Activated T-cell treated with anti-CD3 and anti-CD28 coated beads for 1 hour (primary cell): ENCODE measurements at places on chromosomes 3 and 15.

DNA sequence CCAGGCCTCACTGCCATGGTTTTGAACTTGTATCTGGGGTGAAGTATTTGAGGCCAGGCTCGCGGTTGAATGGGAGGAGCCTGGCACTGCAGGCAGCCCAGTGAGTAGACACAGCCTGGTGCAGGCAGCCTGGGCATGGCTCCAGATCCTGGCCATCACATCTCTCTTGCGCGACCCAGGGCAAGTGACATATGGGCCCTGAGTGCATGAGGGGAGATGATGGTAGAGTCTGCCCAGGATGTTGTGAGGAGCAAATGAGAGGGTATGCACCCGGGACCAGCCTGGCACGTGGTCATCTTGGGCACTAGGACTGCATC lies 103.5 kb downstream of the TBC1D2B start:
- no peak for DNase-seq

GRCh38 chr3:147341727-147342126 lies 64.6 kb downstream of the ZIC4 start:
- DNase-seq = no peak

GRCh38 chr15:68782589-68783161 lies 38.0 kb downstream of the ANP32A start:
- DNase-seq = no peak

- DNase-seq = no peak
These were observed 59.2 kb downstream of the UACA start for GRCh38 chr15:70704166-70704565.

DNA sequence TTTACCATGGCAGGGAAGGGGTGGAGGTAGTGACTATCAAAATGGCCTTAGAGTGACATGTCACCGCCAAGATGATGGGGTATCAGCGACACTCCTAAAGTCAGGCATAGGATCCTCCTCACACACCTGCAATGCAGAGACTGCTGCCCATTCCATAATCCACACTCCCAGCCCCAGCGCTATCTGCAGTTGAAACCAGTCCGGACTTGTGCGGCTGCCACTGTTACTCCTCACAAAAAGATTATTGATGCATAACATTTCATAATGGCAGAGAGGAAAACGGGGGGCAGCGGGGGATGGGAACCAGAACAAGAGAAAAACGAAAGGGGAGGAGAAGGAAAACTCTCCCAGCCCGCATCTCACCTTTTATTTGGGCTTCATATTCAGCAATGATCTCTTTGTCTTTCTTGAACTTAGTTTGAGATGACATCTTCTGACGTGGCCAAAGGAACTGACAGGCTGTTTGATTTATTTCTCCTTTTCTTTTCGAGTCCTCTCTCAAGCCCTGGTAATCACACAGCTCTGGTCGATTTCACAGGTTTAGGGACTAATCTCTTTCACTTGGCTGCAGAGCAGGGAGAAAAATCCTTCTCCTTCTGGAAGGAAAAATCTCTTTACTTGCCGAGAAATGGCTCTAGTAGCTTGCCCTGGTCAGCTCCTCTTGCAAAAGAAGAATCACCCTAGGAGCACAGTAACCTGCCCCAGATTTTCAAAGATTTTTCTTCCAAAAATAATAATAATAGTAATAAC lies 749 bp downstream of the SRGAP3 start:
- DNase-seq = no peak

DNA sequence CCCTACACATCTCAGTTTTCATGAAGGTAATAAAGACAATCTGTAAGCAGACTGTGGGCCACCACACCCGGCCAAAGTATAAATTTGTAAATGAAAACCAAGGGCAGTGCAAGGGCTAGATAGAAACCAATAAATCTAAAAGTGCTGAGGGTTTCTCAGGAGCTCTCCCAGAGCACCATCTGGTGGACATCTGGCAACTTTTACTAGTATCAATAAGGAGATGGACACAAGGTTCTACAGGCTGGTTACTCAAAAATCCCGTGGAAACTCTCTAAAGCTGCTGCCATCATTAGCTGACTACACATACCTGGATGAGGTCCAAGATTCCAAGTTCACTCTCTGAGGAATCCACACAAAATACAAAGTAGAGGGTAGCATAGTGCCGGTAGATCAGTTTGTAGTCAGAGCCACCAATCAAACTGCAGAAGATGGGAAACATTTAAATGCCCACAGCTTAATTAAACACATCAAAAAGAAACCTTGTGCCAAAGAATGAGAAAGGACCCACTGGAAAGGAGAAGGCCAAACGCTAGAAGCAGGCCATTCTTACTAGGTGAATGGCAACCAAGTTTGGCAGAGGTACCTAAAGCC lies 5.5 kb downstream of the AP3S2 start:
- no peak for DNase-seq

- no peak for DNase-seq
These were observed 619.0 kb downstream of the TBL1XR1 start for GRCh38 chr3:176578316-176578715.

DNA sequence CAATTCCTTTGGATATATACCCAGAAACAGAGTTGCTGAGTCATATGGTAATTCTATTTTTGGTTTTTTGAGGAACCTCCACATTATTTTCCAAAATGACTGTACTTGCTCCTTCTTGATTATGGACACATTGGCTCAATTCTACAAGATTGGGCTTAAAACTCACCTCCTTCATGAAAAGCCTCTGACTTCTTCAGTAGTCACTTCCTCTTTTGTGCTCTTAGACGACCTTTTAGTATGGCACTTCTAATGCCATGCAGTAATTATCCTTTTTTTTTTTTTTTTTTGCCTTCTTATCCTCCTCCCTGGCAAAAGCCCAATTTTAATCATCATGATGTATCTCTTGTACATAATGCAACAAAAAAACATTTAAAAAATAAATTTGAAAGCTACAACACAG lies 33.0 kb upstream of the ABHD17C start:
- DNase-seq = no peak

- DNase-seq = no peak
These were observed 43.1 kb upstream of the SACM1L start for GRCh38 chr3:45646051-45646585.

DNA sequence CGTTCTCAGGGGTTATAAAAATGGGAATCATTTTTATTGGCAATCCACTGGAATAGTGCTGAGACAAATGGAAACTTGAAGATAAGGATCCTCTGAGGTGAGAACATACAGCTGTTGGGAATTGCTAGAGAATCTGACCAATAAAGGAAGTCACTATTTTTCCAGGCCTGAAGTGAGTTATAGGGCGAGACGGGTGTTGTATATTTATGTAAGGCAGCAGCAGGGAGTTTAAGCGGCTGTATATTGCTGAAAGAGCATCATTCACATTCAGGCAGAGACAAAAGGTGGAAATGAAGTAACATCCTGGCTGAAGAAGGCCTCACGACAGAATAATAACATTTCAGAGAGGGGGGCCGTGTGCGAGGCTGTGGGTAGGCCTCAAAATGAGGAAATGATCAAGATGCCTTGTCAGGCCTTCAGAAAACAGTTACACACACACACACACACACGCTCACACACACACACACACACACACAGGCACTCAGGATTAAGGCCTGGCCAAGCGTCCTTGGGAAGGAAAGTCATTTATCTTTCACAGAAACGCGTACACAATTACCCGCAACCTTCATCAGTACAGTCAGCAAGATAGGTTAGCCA lies 964.9 kb upstream of the NR2F2 start:
- no peak for DNase-seq

- DNase-seq = no peak
These were observed 47.3 kb upstream of the CCDC80 start for GRCh38 chr3:112688085-112688769.

DNA sequence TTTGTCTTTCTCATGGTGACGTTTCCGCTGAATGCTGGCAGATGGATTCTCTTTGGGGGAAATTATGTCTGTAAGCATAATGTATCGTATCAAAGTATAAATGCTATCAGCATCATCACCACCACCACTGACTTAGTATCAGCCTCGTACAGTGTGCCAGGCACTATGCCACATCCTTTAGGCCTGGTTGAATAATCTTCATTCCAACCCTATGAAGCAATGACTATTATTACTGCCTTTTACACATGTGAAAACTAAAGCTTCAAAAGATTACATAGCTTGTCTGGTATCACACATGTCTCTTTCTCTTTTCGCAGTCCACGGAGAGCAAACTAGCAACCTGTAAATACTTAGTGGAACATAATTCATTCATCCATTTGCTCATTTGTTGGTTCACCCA lies 166.7 kb upstream of the PRICKLE2 start:
- no peak for DNase-seq

- DNase-seq = no peak
These were observed 54.6 kb upstream of the C3orf49 start for GRCh38 chr3:63764511-63764910.

DNA sequence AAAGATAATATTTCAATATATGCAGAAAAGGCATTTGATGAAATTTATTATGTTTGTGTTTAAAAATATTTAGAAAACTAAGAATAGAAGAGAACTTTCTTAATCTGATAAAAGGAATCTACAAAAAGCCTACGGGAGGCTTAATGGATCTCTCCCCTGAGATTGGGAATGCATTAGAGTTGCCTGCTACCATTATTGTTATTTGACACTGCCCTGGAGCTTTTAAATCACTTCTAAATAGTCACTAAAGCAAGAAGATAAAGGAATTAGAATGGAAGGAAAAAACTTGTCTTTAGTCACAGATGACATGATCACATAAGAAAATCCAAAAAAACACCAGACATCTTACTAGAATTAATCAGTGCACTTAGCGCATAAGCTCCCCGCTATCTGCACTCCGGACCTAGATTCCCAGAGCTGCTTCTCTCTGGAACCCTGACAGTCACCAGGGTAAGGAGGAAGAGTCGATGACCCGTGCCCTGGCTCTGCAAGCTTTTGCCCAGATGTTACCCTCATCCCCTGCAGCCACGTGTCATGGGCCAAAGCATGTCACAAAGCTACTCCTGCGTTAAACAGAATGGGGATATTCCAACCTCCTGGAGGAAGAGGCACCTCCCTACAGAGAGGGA lies 97.1 kb downstream of the MINAR1 start:
- no peak for DNase-seq

DNA sequence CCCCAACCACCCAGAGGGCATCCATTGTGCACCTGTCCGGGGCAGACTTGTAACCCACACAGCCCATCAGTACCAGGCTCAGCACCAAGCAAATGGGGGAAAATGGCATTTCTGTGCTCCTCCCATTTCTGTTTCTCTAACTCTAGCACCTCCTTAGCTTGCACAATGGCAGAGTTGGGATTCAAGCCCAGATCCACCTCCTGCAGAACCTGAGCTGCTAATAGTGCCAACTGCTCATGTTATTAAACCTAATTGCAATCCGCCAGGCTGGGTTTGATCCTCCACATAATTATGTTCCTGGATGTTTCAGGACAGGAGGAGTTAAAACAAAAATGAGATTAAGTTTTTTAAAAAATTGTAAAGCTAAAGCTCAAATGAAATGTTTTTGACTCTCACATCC lies 235.0 kb downstream of the OCA2 start:
- DNase-seq = no peak

DNA sequence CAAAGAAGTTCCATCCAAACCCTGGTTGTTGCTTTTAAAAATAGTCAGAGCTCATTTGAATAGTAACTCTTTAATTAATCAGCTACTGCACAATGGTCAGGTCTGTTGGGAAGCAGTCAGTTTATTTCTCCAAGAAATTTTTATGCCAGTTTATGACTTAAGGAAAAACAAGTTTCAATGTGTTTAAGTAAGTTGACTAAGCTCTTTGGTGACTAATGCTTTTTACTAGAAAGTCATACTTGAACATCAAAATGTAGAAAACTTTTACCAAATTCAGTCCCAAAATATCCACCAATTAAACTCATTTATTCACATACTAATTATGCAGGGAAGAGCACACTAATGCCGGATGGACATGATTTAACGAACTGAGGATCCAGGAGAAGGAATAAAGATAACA lies 22.1 kb downstream of the PRICKLE2 start:
- no peak for DNase-seq

DNA sequence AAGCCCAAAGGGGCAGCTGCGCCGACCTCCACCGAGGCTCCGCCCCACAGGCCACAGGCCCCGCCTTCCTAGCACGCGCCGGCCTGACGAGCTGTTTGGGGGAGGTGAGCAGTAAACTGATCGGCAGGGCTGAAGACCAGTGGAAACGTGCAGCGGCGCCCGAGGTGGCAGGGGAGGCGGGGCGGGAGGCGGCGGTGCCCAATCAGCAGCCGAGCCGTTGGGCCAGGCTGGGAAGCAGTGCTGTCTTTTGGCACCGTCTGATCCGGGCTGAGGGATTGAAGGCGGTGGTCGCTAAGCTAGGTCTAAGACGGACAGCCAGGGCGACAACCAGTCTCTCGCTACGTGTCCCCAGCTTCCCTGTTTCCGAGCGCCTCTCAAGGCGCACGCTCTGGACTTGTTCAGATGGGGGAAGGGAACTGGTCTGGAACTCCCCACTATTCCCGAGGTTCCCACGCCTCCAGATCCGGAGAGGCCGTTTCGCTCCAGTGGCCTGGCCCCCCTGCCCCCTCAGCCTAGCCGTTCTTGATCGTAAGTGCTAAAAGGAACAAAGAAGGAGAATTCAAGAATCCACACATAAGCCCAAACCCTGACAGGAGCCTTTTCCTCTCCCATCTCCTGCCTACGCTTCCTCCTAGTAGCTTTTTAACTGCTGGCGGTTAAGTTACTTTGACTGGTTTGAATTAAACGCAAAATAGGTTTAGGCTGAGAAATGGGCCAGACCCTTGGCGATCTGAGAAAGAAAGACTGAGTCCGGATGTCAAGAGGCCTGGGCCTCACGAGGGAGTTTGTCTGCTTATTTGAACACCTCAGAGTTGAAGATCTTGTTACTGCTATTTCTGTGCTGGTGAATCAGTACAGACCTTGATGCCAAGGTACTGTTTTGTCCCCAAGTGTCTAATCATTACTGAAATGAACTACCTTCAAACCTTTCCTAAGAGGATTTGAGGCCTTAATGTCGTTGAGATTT lies at the start of gene FMN1:
Gene FMN1 (minus strand): TSS at position 11 of the 967 bp plus-strand sequence. CDS start 39,800 bp downstream, outside the sequence.
- peak; percentile 87 for DNase-seq

DNA sequence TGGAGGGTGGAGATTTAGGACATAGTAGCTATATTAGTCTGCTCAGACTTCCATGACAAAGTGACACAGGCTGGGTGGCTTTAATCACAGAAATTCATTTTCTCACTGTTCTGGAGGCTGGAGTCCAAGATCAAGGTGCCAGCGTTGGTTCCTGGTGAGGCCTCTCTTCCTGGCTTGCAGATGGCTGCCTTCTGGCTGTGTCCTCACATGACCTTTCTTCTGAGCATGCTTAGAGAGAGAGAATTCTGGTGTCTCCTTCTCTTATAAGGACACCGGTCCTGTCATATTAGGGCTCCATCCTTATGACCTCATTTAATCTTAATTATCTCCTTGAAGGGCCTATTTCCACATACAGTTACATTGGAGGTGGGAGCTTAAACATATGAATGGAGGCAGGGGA lies 14.9 kb upstream of the SHC4 start:
- no peak for DNase-seq

DNA sequence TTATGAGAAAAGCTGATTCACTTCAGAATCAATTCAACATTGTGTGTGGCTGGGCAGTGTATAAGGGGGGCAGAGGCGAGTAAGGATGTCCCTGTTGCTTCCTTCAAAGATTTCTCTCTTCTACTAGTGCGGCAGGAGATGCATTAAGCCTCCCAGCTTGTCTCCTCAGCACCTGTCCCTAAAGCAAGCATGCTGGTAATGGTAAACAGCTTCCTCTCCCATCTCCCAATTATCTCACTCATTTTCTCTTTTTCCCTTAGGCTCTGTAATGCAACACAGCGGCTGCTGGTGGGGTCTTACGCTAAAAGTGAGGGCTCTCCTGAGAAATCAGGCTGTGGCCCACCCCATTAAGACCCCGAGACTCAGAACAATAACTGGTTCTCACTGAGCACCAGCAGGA lies 306.4 kb upstream of the ROPN1 start:
- no peak for DNase-seq
